Keratinocyte (primary cell): ENCODE measurements at places on chromosomes 16 and 17.

GRCh38 chr16:73670836-73671820 lies 623.2 kb upstream of the ZFHX3 start:
- DNase-seq = no peak

- DNase-seq = no peak
Measured at GRCh38 chr17:51672065-51672464, 411.7 kb downstream of the UTP18 start.

- DNase-seq = no peak
Measured at GRCh38 chr17:48335858-48336500, 94.0 kb downstream of the SKAP1 start.

- no peak for DNase-seq
Measured at GRCh38 chr17:68356520-68356919, 65.2 kb downstream of the ARSG start.

- DNase-seq = no peak
Measured at GRCh38 chr16:4403133-4403949, 13.1 kb downstream of the CORO7 start.

DNA sequence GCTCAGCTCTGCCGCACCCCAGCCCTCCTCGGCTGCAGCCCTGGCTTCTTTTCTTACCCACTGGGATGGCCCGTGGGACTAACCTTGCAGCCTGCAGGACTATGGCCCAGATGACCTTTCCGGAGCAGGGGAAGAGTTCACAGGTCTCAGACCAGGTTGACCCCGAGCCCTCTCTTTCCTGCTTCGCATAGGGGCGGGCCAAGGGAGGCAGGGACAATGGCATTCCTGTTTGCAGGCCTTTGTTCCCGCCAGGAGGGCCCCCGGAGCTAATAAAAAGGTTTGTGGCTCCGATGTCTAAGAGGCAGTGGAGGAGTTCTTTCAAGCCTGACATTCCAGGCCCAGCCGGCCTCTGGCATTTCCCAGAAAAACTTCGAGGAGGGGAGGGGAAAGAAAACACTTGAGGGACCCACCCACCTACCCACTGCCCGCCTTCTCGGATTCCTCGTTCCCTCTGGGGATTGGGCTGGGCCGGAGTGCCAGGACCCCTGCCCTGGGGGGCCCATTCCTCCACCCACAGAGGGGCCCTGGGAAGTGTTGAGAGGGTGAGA lies 5.8 kb upstream of the SOCS3 start:
- no peak for DNase-seq

DNA sequence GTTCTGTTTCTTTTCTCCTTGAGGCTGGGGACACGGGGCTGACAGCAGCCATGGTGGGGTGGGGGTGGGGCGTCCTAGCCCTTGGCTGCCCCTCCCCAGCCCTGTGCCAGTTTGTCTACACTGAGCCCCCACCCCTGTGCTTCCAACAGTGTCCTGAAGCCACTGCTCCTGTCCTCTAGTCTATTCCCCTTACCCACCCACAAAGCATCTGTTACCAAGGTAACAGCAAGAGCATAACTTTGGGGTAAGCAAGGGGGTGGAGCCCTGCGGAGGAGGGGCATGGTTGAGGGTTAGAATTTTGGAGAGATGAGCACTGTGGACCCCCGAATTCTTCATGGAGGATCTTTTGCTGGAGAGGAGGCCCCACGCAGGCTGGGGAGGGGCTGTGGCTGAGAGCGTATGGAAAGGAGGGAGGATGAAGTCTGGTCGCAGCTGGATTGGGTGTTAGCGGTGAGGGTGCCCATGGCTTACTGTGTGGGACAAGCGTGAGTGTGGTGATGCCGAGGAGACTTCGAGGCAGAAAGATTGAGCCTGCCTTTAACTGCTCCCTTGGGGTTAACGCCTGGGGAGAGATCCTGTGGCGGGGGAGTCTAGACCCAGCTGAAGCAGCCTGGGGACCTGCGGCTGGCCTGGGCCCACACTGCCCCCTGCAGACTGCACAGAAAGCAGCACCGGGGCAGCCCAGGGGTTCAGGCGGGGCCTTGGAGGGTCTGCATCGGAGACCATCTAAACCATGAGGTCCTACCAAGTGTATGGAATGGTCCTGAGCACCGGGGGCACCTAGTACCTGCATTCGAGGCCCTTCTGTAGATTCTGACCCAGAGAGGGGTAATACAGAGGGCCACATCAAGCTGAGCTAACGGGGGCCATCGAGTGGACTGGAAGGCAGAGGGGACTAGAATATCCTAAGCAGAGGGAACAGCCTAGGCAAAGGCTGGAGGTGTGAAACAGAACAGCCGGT lies 6.1 kb upstream of the STAC2 start:
- no peak for DNase-seq

DNA sequence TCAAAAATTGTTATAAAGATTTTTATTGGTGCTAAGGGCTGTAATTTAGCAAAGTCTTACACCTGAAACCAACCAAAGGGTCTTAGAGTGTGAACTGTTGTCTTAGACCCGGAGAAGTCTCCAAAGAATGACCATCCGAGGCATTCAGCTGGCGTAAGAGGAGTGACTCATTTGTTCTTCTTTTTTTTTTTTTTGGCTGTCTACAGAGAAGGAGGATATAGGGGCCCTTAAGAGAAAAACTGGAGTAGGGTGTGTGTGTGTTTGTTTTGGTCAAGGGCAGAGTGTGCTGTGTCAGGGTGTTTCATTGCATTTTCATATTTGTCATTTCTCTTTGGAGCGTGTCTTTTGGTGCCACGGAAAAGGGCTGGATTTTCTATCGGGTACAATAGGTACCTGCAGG lies 508.0 kb downstream of the WWOX start:
- DNase-seq = no peak

GRCh38 chr17:75227729-75228128 lies 22.2 kb downstream of the NUP85 start:
- no peak for DNase-seq

DNA sequence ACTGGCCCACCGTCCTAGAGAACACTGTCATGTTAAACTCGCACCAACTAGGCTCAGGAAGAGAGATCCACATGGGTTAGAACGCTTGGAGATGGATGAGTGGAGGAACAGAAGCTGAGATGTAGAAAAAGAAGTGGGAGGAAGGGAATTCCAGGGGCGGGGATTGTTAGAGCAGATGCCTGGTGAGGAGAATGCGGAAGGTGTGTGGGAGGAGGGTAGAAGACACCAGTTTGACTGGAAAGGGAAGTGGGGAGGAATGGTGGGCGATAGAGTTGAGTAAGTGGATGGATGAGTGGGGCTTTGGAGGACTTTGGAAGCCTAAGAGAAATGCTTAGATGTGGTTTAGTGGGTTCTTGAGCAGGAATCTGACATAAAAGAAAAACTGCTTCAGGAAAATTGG lies 37.4 kb downstream of the DHX38 start:
- no peak for DNase-seq

DNA sequence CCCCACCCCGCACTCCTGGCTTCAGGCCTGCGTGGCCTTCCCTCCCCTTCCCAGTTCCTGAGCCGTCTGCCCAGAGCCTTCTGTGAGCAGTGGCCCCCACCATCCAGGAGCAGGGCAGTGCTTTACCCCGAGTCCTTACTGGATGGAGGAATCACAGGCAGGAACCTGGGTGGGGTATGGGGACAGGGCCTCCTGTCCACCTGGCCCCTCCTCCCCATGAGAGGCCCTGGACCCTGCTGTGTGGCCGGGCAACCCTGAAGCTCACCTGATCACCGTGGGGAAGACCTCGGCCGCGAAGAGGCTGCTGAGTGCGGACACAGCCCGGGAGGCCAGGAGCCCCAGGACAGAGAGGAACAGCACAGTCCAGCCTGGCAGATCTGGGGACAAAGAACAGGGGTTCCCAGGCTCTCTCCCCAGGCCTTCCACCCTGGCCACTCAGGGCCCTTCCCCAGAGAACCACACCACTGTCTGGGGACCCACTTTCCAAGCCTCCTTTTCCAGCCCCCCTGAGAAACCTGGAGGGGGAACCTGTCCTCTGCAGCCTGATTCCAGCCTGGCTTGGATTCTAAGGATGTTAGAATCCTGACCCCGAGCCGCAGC lies 3.2 kb downstream of the SLC22A31 start:
- no peak for DNase-seq

DNA sequence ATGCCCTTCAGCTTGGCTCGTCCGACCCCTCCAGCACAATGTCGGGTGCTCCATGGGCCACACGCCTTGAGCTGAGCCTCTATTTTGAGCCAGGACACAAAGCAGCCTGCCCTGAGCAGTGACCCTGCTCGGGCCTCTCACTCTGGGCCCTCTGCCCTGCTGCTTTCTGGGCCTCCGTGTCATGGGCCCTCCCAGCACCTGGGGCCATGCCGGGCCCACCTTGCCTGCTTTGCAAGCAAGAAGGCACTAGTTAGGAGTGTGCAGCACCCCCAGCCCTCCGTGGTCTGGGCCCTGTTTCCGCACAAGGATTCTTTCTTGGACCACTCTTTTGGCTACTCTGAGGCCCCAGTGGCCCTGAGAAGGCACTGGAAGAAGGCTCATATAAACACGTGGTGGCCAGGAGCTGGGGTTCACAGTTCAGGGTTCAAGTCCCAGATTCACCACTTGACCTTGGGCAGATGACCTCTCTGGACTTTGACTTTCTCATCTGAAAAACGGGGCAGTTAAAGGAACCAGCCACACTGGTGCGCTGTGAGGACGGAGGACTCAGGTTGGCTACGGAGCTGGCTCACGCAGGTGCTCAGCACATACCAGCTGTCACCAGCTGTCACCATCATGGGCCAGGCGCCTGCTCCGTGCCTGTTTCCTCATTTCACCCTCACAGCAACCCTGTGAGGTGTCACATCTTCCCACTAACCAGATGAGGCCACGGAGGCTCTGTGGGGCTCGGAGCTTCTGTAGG lies 166.0 kb upstream of the GSE1 start:
- DNase-seq = no peak

DNA sequence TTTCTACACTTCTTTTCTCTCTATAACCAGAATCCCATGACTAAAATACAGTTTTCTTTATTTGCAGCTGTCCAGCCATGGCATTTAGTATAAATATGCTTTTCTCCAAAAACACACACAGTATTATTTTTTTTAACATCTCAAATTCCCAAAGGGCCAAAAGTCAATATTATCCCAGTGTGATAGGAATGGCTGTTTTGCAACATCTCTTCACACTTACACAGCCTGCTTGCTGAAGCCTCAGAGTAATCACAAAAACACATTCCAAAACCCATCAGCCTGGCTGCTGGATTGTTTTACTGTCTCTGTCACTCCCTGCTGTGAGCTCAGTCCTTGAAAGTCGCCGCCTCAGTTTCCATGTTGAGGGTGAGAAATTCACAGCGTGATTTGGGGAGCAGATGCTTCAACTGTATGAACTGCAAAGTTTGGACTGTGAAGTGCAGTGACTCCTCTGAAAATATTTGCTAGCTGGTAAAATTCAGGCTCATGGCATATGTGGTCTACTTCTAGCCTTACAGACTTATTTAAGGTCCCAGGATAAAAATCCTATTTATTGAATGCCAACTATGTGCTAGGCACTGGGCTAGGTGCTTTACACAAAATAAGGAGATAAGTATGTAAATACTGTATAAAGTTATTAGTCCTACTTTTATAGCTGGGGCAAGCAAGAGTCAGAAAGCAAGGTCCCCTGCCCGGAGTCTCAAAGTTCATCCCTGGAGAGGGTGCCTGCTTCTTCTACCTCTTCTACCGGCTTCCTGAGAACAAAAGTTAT lies 116.5 kb downstream of the SOCS1 start:
- DNase-seq = no peak

DNA sequence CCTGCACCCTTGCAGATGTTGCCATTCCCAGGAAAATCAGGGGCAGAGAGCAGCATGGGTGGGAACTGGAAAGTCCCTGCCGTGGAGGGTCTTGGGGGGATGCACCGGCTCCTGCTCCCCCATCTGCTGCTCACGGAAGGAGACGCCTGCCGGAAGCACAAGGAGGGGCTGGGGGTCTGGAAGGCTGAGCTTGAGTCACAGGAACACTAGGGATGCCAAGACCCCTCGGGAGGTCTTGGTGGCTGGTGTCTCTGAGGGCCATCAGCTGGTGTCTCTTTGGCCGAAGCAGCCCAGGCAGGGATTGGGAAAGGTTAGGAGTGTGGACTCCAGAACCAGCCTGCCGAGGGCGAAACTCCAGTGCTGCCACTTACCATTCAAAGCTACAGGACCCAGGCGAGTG lies 29.4 kb upstream of the GNA13 start:
- no peak for DNase-seq

DNA sequence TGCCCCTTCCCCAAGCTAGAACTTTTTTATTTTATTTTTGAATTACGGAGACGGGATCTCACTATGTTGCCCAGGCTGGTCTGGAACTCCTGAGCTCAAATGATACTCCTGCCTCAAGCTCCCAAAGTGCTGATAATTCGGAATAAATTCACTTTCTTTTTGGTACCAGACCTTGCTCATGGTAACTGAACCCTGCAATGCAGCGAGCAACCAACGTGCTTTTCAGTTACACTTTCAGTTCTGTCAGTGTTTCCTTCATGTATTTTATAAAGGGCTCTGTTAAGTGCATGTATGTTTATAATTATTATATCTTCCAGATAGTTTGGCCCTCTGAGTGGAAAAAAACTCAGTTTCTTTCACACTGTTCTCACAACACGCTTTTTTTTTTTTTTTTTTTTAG lies 13.9 kb downstream of the C16orf96 start:
- DNase-seq = no peak

DNA sequence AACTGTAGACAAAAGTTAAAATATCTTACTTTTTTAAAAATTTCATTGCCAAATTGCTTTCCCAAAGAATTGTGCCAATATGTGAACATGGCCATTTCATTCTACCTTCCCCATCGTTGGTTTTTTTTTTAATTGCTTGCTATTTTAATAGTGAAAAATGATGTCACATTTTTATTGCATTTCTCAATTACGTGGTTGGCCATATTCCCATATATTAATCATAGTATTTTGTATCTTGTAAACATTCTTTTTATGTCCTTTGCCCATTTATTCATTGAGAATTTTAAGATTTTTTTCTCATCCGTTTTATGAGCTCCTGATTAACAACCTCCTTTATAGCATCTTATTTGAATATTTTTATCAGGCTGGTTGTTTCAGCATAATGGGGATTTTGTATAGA lies 7.2 kb downstream of the OMG start:
- no peak for DNase-seq
